ENCODE measurements at places on chromosomes 4 and X.

DNA sequence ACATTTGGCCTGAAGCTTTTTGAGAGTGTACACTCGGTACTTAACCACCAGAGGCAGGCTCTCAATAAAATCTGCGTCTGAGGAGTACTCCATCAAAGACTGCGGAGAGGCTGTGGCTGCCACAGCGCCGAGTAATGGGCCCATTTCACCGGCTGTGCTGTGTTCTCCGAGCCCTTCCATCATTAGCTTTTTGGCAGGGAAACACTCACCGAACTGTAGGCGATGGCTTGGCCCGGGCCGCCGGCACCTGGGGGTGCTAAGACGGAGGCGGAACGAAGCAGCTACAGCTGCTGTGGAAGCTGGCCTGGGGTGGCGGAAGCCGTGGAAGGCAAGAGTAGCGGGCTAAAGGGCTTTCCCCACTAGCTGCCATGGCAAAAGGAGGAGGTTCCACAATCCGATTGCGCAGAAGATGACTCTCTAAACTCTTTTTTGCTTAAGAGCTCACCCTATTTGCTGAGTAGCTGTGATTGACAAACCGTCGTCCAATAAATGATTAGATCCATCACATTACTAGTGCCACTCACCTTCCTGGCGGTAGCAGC lies 48.5 kb upstream of the PABPC1L2A start:
- DNase-seq = no peak

DNA sequence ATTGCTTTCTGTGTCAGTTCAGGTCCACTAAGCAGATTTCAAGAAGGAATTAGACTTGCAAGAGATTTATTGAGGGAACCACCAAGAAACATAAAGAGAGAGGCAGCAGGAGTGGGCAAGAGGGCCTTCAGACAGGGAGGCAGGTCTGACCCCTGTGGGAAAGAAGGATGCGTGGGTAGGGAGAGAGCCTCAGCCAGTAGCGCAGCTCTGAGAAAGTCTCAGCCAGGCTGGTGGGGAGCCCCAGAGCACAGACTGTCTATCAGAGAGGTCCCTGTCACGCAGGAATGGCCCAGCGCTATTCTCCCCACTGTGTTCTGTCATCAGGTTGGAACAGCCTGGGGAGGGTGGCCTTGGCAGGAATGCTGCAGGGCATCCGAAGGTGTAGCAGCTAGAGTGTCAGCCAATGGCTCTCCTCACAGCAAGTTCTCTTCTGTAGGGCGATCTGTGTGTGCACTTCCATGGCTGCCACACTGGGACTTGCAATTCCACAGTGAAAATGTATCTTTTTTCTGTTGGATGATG lies 48.0 kb downstream of the OTC start:
- DNase-seq = no peak

- DNase-seq = no peak
These were observed 740.4 kb downstream of the TRIML1 start for GRCh38 chr4:188879598-188879997.

- no peak for DNase-seq
These were observed 169.4 kb downstream of the MID1 start for GRCh38 chrX:10450959-10451355.

- no peak for DNase-seq
These were observed 182.8 kb downstream of the LARP7 start for GRCh38 chr4:112819729-112820128.

DNA sequence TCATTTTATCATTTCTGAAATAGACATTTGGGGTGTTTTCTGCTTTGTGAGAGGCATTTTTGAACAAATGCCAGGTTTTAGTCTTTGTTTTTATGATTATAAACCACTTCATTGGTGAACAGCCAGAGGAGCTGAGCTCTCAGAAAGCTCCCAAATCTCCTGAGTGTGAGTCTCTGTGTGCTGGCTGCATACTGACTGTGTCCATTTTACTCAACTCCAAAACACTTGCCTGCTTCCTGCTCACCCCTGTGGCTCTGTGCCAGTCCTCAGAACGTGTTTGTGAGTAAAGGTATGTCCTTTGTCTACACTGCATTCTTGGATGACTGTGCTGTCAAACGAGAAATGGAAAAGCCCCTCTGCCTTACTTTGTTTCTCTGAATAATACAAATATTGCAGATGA lies 5.4 kb upstream of the LRAT start:
- DNase-seq = no peak

DNA sequence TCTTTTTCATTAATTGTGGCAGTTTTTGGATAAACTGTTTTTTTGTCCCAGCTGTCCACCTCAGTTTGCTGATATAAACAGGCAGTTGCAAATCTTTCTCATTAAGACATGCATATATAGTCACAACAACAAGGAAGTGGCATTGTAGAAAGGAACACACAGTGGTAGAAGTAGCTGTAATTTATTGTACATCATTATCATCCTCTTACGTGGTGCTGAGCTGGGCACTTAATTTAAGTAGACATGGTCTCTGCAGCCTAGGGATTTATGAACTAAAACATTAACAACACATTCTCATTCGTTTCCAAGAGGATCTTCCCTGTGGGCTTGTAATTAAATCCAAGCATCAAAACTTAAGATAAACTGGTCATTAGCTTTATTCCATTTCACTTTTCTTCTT lies 500.2 kb downstream of the INPP4B start:
- DNase-seq = no peak

GRCh38 chr4:48173056-48173991 lies 39.3 kb upstream of the TXK start:
- DNase-seq = no peak

DNA sequence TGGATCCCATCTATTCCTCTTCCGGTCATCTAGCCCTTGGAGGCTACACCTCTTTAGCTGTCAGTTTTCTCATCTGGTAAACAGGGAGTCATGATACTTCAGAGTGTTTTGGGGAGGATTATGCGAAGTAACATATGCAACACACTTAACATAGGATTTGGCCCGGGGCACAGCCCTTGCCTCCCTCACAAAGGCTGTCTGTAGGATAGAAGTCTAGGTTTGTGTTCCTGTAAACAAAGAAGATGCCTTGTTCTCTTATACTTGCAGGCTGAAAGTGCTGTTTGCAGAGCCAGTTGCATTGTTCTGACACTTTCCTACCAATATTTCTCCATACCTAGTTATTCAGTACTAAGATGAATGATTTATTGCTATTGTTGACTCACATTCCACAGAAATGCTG lies 2.2 kb upstream of the APELA start:
- DNase-seq = no peak

GRCh38 chr4:113435893-113436292 lies 325.6 kb downstream of the CAMK2D start:
- DNase-seq = peak; percentile 11

- no peak for DNase-seq
These were observed 62.8 kb downstream of the SNX25 start for GRCh38 chr4:185272245-185272644.

- no peak for DNase-seq
These were observed 270.9 kb upstream of the GRIA3 start for GRCh38 chrX:122913134-122913533.

DNA sequence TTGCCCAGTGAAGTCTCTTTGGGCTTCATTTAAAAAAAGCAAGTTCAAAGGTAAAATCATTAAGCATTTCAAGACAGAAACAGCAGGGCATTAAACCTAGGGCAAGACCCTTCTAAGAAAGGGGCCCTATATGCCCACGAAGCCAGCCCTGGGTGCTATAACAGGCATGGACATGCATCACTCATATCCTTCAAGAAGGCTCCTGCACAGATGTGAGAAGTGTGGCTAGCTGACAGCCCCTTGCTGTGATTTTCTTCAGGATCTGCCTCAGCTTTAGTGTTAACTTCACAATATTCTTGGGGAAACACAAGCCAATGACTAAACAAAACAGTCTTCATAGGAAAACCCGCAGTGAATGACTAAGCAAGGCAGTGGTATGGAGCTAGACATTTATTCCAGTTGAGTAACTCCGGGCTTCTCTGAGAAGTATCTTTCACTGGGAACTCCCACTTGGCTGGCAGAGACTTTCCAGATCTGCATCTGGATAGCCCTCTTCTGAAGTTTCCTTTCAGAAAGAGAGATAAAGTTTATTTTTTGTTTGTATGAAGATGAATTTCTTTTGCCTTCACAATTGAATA lies 11.9 kb upstream of the MAOA start:
- no peak for DNase-seq

DNA sequence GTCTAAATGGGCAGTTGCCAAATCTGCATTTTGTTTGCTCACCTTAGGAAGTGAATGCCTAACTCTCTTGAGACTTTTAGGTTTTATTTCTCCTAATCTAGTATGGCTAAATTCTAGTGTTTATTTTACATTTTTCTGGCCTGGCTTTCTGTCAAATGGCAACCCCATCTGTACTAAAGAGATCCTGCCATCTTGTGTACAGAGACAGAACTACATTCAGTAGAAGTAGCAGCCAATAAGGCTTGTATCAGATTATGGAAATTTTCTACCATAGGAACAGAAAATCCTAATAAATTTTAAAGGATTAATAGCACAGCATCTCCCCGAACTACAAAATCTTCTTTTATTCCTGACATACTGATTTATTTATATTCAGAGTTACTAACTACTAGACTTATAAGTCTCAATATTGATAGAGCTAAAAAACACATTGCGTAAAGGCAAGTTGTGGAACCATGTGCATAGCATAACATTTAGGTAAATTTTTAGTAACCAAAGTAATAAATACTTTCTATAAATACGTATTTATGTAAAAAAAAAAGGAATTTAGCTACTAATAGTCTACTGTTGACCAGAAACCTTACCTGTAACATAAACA lies 45.5 kb downstream of the TMEM144 start:
- DNase-seq = no peak

DNA sequence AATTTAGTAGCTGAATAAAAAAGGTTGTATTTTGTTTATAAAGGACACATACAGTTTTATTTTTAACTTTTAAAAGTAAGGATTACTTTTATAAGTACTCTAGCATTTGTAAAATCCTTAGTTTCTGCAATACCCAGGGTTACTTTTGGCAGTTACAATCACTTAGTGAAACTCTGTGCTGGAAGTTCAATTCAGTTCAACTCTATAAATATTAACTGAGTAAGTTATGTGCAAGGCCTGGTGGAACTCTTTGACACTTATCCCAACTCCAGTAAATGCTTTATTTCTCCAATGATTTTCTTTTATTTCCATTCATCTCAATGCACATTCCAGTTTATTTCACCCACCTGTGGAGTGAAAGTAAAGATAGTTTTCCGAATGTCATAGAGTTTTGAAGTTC lies 63.3 kb upstream of the HDAC8 start:
- no peak for DNase-seq

- peak; percentile 59 for DNase-seq
These were observed 2.0 kb downstream of the WDR1 start for GRCh38 chr4:10114607-10115006.

GRCh38 chr4:61628282-61628681 lies 428.2 kb downstream of the ADGRL3 start:
- no peak for DNase-seq

DNA sequence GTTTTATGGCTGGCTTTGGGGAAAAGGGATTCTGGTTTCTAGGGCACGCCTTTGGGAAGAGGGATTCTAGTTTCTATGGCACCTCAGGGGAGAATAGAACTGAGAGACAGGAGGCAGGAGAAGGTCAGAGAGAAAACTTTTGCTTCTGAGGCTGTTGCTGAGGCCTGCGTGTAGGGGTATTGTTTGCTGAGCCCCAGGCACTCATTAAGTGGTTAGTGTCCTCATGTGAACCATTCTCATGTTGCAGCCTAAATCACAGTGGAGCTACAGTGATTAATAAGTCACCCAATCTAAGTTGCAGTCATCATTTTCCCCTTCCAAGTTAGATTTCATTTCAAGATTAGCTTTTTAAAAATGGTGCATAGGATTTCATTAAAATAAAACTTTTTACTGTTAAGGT lies 29.0 kb downstream of the VCX3A start:
- DNase-seq = no peak

- no peak for DNase-seq
These were observed 477.6 kb upstream of the GRID2 start for GRCh38 chr4:91826186-91826585.

DNA sequence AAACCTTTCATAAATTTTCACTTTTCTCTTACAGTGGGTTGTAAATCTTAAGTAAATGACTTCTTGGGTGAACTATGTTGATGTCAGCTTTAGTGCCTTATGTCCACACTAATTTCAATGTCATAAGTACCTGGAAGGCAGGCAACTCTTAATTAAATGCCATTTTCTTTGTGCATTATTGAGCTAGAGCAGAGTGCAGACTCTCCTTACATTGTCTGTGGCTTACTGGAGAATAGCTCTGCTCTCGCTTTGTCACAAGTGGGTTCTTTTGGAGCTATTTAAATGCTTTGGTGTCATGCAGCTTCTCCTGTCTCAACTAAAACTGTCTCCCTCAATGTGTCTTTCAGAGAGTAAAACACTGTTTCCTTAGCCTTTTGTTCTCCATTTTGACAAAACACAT lies 411.6 kb downstream of the STIM2 start:
- no peak for DNase-seq

- no peak for DNase-seq
These were observed 966 bp upstream of the KIAA0232 start for GRCh38 chr4:6781561-6781960.

- DNase-seq = no peak
These were observed 67.0 kb upstream of the GPC4 start for GRCh38 chrX:133482056-133482952.

GRCh38 chr4:126991965-126992364 lies 640.8 kb upstream of the INTU start:
- DNase-seq = no peak

DNA sequence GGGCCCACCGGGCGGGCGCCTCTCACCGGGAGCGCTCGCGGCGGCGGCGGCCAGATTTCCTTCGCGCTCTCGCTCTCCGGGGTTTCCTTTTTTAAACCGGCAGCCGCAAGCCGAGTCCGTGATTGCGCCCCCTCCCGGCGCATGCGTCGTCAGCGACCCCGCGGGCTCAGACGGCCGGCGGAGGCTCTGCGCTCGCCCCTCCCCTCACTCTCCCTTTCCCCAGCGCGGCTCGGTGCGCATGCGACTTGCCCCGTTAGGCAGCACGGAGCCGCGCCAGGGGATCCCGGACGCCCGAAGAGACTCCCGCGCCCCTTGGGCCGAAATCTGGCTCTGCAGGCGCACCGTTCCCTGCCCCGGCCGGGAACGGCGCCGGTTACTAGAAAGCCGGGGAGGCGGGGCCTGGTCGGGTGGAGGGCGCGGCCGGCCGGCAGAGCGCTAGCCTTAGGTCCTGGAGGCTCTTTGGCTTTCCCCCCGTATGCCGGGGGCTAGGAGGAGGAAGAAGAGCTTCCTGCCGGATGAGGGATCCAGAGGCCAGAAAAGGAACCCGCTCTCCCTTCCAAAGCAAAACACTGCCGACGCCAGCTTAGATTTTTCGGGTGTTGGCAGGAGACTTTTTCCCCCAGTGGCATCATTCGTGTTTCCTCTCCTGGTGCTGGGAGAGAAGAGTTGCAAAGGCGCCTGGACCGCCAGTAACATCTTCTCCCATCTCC lies at the start of gene CLOCK:
CLOCK (minus strand) TSS at position 154 of the 710 bp plus-strand sequence. CDS start 64,124 bp downstream, outside the sequence.
- DNase-seq = peak; percentile 84

- no peak for DNase-seq
These were observed 169.1 kb downstream of the GUCY2F start for GRCh38 chrX:109312757-109313156.

DNA sequence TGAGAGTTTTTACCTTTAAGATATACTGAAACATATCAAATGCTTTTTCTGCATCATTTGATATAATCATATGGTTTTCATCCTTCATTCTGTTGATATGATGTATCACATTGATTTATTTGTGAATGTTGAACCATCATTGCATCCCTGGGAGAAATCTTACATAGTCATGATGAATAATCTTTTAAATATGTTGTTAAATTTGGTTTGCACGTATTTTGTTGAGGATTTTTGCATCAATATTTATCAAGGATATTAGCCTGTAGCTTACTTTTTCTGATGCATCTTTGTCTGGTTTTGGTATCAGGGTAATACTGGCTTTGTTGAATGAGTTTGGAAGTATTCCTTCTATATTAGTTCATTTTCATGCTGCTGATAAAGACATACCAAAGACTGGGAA lies 541.4 kb downstream of the TLL1 start:
- no peak for DNase-seq

Data from activated CD8-positive, alpha-beta T cell treated with anti-CD3 and anti-CD28 coated beads for 36 hours (primary cell).